Esophagus squamous epithelium (tissue), 5 donors: ENCODE measurements at places on chromosomes 12 and 14.
A peak's percentile ranks its signal among the peaks of the same experiment; 100 is the strongest.

GRCh38 chr12:5745251-5745888 is 199.7 kb downstream of the ANO2 start:
- no peaks in the 10 kb centered on the region for H3K36me3 ChIP-seq
- H3K27me3 ChIP-seq: no peaks in the 10 kb centered on the region
- DNase-seq: no peak
- no peak overlapping the region for H3K27ac ChIP-seq
- H3K4me3 ChIP-seq: no peak overlapping the region

GRCh38 chr14:24150567-24150966 is 3.3 kb downstream of the RNF31 start:
- no peak overlapping the region for H3K27ac ChIP-seq
- no peak overlapping the region for H3K4me3 ChIP-seq
- peaks cover 28% of the 10 kb centered on the region for H3K36me3 ChIP-seq
- H3K4me1 ChIP-seq: peaks cover 14% of the 10 kb centered on the region
- DNase-seq: no peak

- DNase-seq: no peak
- no peak overlapping the region for H3K4me3 ChIP-seq
- H3K27me3 ChIP-seq: no peaks in the 10 kb centered on the region
- H3K4me1 ChIP-seq: no peaks in the 10 kb centered on the region
- peaks cover 22% of the 10 kb centered on the region for H3K36me3 ChIP-seq
These were observed 30.0 kb downstream of the GALNT4 start for GRCh38 chr12:89494411-89495231.

DNA sequence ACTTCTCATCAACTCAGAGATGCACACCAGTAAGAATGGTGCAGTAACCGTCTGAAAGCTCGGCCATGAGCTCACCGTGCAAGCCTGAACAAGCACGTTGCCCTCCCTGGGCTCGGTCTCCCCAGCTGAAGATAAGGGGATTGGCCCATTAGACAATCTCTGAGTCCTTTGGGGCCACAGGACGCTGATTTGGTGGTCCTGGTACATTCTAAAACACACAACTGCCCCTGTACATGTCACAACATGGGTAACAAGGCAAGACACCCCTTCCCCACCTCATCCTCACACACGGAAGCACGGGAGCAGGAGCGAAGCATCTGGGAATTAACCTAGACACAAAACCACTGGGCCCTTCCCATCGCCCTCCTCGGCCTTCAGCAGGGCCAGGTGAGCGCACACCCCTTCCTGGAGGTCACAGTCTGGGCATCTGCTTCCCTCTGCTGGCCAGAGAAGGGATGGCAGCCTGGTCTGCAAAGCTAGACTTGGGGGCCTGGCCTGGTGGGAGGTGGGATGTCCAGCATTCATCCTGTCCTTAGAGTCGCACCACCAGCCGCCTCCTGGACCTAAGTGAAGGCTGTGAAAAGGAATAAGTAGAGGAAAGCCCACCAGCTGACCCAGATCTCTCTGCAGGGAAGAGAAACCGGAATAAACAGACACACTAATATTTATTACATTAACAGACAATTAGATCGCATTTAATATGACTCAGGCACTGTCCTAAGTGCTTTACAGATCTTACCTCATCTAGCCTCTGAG is 18.9 kb upstream of the SMUG1 start:
- no peak for DNase-seq
- no peaks in the 10 kb centered on the region for H3K4me1 ChIP-seq
- no peak overlapping the region for H3K4me3 ChIP-seq
- H3K36me3 ChIP-seq: no peaks in the 10 kb centered on the region
- H3K27ac ChIP-seq: no peak overlapping the region

DNA sequence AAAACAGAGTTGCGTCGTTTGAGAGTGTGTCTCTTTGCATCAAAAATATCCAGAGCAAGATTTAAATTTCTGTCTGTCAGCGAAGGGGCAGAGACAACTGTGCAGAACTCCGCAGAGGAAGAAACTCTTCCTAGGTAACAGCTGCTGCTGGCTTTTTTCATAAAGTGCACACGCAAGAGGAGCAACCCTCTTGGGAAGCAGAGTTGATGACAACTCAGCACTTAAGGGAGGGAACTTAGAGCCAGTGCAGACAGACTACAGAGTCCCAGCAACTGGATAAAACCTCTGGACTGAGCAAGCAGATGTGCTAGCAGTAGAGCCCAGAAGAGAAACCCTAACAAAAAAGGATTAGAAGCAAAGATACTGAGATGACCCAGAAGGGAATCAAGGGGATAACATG is 337.1 kb downstream of the PCNX1 start:
- H3K4me1 ChIP-seq: no peaks in the 10 kb centered on the region
- no peak overlapping the region for H3K27ac ChIP-seq
- H3K4me3 ChIP-seq: no peak overlapping the region
- H3K36me3 ChIP-seq: no peaks in the 10 kb centered on the region
- no peaks in the 10 kb centered on the region for H3K27me3 ChIP-seq

GRCh38 chr12:77995436-77996167 is 164.9 kb downstream of the NAV3 start:
- no peaks in the 10 kb centered on the region for H3K36me3 ChIP-seq
- DNase-seq: no peak
- no peak overlapping the region for H3K4me3 ChIP-seq
- no peaks in the 10 kb centered on the region for H3K27me3 ChIP-seq

- DNase-seq: no peak
- H3K36me3 ChIP-seq: no peaks in the 10 kb centered on the region
- H3K27me3 ChIP-seq: no peaks in the 10 kb centered on the region
- H3K4me1 ChIP-seq: peaks cover 14% of the 10 kb centered on the region
These were observed 242.1 kb upstream of the FOXN3 start for GRCh38 chr14:89658977-89659670.

DNA sequence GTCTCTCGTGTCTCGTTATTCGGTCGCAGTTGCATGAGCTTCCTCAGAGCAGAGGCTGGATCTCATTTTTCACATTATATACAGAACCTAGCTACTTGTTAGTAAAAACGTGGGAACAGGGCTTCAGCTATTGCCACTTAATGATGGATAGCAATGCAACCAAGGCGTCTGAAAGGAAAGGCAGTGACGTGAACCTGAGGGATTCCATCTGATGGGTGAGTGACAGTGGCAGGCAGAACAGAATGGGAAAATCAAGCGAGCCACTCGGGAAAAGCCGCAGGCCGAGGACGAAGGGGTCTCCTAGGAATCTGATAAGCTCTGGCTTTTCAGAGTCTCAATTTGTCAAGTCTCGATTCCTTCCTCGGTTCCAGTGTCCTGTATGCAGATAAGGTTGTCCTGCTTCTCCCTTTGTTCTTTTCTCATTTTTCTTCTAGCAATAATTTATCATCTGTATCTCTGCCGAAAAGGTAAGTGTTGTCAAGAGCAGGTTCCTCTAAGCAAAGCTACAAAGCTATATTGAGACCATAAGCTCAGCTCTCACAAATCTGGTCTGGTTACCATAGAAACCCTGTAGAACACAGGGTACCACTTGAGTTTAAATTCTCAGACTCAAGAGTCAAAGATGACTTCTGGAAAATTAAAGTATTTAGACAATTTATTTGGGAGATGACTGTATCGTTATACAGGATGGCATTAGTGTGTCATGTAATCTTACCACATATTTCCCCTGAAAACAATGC is 416.6 kb downstream of the GLT1D1 start:
- H3K27me3 ChIP-seq: no peaks in the 10 kb centered on the region
- no peaks in the 10 kb centered on the region for H3K4me1 ChIP-seq
- H3K36me3 ChIP-seq: no peaks in the 10 kb centered on the region
- DNase-seq: no peak

- peaks cover 27% of the 10 kb centered on the region for H3K27me3 ChIP-seq
- H3K36me3 ChIP-seq: no peaks in the 10 kb centered on the region
- no peak overlapping the region for H3K27ac ChIP-seq
- H3K4me3 ChIP-seq: peak overlapping the region; percentile 34
- peaks cover 27% of the 10 kb centered on the region for H3K4me1 ChIP-seq
- DNase-seq: no peak
These were observed 1.0 kb downstream of the KLHL33 start for GRCh38 chr14:20434701-20435581.

- no peaks in the 10 kb centered on the region for H3K4me1 ChIP-seq
- H3K27ac ChIP-seq: no peak overlapping the region
- no peak overlapping the region for H3K4me3 ChIP-seq
- no peak for DNase-seq
- H3K27me3 ChIP-seq: no peaks in the 10 kb centered on the region
These were observed 98.6 kb upstream of the FAR2 start for GRCh38 chr12:29050503-29050902.

GRCh38 chr12:45681465-45681864 is 48.0 kb upstream of the ARID2 start:
- no peak overlapping the region for H3K27ac ChIP-seq
- H3K36me3 ChIP-seq: no peaks in the 10 kb centered on the region
- H3K27me3 ChIP-seq: no peaks in the 10 kb centered on the region
- no peak overlapping the region for H3K4me3 ChIP-seq
- no peaks in the 10 kb centered on the region for H3K4me1 ChIP-seq
- no peak for DNase-seq

DNA sequence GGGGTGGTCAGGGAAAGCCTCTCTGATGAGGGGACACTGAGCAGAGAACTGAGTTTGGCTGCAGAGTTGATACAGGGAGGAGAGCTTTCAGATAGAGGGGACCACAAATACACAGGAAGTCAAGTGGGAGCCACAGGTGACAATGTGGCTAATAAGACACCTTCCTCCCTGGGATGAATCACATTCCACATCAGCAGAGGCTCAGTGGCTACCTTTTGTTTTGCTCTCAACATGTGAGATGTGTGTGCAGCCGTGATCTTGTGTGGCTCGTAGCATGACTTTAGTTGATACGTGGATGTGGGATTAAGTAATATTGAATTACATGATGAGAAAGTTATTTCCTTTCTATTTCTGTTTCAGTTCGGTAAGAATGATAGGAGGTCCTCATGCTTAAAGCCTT is 7.5 kb downstream of the CRADD start:
- peak overlapping the region; percentile 18 for H3K4me3 ChIP-seq
- H3K27ac ChIP-seq: no peak overlapping the region
- H3K4me1 ChIP-seq: peaks cover 11% of the 10 kb centered on the region
- no peaks in the 10 kb centered on the region for H3K36me3 ChIP-seq
- H3K27me3 ChIP-seq: no peaks in the 10 kb centered on the region

GRCh38 chr14:103028161-103028767 is 29.1 kb downstream of the CDC42BPB start:
- peak overlapping the region; percentile 13 for H3K27ac ChIP-seq
- H3K4me3 ChIP-seq: no peak overlapping the region
- H3K4me1 ChIP-seq: peaks cover 25% of the 10 kb centered on the region
- H3K27me3 ChIP-seq: no peaks in the 10 kb centered on the region
- no peaks in the 10 kb centered on the region for H3K36me3 ChIP-seq

GRCh38 chr14:60288279-60288678 is 39.3 kb downstream of the PPM1A start:
- H3K36me3 ChIP-seq: peaks cover 79% of the 10 kb centered on the region
- H3K4me1 ChIP-seq: no peaks in the 10 kb centered on the region
- no peak overlapping the region for H3K4me3 ChIP-seq

DNA sequence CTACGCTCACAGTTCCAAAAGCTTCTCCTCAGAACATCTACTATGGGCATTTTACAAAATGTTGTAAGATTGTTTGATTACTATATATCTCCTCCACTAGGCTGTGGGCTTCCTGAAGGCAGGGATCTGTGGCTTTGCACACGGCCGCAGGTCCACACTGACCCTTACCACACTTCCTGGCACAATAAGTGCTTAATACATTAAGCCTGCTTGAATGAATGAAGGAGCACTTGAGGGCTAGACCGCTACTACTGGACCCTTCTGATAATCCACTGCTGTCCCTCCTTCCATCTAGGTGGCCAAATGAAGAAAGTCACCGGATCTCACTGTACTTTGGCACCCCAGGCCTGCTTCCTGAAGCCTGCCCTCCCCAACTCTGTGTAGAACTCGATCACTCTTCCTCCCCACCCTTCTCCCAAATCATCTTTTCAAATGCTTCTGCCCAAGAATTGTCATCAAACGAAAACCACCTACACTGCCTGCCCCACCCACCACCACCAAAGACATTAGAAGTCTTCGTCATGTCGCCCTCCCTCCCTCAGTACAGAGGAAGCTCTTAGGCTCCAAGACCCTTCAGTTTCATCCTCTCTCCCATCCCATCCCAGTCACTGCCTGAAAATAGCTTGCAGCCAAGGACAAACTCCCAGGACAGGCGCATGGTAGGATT is 596 bp upstream of the ZBTB39 start:
- peaks cover 37% of the 10 kb centered on the region for H3K4me1 ChIP-seq
- no peak for DNase-seq
- H3K36me3 ChIP-seq: peaks cover 16% of the 10 kb centered on the region
- H3K27me3 ChIP-seq: no peaks in the 10 kb centered on the region

DNA sequence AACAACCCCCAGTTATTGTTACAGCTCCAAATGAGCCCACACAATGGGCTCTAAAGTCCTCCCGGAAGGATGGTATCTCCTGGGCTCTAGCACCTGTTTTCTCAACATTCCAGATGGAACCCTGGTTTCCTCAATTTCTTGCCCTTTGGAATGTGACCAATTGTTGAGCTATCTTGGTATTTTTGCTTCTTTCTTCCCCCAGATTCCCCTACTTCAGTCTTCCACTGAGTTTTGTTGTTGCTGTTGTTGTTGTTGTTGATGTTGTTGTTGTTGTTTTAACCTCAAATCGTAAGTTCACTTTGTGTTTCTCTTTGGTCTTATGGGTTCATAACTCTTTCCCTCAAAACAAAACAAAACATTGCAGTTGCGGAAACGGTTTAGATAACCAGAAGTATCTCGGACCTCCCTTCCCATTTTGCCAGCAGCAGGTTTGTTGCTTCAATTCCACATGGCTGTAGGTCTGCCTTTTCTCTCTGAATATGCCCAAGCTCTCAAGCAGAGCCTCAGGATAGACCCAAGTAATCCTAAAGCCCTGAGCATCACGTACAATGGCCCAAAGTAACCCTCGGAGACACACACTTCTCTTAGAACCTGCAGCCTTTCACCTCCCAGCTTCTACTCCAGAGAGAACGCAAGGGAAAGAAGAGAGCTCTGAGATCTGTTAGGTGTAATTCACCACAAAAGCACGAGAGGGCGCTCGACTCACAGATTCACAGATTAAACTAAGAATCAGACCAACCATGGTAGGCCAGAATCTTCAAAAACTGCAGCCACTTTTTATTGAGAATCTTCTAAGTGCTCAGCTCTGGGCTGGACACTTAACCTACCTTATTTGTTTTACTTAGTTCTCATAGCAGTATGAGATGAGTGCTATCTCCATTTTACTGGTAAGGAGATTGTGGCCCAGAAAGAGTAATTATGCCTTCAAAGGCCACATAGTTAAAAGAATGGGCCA is 1.0 kb upstream of the DDX23 start:
- peak overlapping the region; percentile 97 for H3K4me3 ChIP-seq
- peaks cover 10% of the 10 kb centered on the region for H3K4me1 ChIP-seq
- peak overlapping the region; percentile 89 for H3K27ac ChIP-seq
- no peaks in the 10 kb centered on the region for H3K36me3 ChIP-seq

DNA sequence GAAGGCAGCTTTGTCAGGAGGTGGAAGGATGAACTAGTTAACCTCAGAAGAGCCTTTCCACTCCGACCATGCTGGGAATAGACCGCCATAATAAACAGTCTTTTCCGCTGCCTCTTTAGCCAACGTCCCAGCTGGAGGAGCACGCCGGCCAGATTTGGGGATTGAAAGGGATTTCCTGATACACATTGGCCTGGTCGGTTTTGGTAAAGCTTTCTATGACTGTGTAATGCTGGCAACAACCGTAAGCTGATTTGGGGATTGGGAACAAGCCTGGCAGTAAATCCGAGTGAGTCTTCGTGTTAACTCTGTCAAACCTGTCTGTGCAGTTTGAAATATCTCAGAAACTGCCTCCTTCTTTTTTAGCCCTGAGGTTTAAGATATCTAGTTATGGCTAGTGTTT is 87.0 kb downstream of the DAD1 start:
- DNase-seq: no peak
- H3K36me3 ChIP-seq: no peaks in the 10 kb centered on the region
- peaks cover 53% of the 10 kb centered on the region for H3K4me1 ChIP-seq
- no peaks in the 10 kb centered on the region for H3K27me3 ChIP-seq
- H3K27ac ChIP-seq: peak overlapping the region; percentile 36
- H3K4me3 ChIP-seq: peak overlapping the region; percentile 9
